GM23248 (cell line): ENCODE measurements at places on chromosomes 16 and 17.

DNA sequence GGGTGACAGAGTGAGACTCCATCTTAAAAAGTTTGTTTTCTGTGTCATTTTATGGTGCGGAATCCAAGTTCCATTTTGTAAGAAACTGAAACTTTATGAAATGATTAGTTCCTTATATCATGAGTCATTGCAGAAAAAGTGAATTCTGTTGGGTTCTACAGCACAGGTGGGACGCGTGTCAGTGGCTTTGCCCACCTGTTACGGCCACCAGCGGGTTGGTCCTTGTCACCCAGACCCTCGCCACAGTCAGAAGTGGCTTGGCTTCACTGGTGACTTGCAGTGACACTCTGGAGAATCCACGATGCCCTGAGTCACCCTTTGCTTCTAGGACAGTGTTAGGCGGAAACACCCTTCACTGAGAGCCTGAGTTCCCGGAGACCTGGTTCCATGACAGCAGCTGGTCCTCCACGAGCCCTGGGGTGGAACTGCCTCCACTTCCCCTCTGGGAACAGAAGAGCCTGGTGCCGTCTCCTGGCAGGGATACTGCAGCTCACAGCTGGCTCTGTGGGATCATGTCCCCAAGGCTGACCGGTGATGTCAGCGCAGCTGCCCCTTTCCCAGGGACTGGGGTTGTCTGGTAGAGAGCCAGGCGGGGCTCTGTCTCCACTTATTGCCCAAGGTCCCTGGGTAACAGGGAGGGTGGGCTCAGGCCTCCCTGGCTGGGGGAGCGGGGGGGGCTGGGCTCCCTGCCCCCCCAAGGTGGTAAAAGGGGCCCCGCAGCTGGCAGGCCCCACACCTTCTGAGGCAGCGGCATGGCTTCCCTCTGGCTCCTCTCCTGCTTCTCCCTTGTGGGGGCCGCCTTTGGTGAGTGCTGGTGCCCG, at the start of gene CTRB1:
Gene CTRB1 (plus strand): TSS at position 733 of the 821 bp plus-strand sequence. CDS start 20 bp downstream, at position 753.
- no peak for DNase-seq

DNA sequence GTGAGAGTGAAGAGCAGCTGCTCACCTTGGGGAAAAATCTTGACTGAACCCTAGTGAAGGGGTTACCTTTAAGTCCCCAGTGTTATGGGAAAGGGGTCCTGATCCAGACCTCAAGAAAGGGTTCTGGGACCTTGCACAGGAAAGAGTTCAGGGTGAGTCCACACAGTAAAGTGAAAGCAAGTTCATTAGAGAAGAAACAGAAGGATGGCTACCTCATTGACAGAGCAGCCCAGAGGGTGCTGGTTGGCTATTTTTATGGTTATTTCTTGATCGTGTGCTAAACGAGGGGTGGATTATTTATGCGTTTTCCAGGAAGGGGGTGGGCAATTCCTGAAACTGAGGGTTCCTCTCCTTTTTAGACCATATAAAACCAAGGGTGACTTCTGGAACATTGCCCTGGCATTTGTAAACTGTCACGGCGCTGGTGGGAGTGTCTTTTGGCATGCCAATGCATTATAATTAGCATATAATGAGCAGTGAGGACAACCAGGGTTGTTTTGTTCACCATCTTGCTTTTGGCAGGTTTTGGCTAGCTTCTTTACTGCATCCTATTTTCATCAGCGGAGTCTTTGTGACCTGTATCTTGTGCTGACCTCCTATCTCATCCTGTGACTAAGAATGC, 58.4 kb downstream of the SMPD3 start:
- DNase-seq: no peak

- no peak for DNase-seq
Observed at GRCh38 chr16:3732171-3732570, 14.8 kb upstream of the TRAP1 start.

GRCh38 chr16:47927330-47927729, 228.5 kb downstream of the ABCC12 start:
- DNase-seq: peak; percentile 28

GRCh38 chr16:9238346-9238745, 146.9 kb downstream of the HAPSTR1 start:
- DNase-seq: no peak

DNA sequence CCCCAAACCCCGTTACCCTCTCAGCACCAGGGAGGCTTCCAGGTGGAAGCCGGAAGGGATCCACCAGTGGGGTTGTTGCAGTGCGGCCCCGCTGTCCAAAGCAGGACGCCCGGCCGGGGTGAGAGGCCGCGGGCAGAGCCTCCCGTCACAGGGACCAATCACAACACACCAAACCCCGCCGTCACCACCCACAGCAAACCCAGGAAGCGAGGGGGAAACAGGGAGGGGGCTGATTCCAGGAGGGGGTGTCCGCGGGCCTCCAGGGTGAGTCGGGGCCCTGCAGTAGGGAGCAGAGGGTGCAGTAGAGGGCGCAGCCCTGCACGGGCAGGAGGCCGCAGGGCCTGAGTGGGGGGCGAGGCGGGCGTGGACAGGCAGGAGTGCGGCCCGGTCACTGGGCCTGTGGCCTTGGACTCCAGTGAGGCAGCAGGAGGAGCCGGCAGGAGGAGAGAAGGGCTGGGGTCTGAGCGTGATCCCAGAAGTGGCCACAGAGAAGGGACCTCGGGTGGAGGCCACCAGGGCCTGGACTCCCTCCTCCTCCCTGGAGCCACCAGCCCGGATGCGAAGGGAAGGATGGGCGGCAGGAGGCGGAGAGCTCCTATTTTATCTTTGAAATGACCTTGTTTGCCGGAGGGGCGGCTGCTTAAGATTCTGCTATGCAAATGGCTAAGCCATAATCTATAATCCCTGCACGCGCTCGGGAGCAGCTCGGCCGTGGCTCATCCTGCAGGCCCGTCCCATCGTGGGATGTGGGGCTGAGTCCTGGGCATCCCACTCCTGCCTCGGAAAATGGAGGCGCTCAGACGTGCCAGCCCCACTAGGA, 41.5 kb downstream of the ZFPM1 start:
- no peak for DNase-seq

DNA sequence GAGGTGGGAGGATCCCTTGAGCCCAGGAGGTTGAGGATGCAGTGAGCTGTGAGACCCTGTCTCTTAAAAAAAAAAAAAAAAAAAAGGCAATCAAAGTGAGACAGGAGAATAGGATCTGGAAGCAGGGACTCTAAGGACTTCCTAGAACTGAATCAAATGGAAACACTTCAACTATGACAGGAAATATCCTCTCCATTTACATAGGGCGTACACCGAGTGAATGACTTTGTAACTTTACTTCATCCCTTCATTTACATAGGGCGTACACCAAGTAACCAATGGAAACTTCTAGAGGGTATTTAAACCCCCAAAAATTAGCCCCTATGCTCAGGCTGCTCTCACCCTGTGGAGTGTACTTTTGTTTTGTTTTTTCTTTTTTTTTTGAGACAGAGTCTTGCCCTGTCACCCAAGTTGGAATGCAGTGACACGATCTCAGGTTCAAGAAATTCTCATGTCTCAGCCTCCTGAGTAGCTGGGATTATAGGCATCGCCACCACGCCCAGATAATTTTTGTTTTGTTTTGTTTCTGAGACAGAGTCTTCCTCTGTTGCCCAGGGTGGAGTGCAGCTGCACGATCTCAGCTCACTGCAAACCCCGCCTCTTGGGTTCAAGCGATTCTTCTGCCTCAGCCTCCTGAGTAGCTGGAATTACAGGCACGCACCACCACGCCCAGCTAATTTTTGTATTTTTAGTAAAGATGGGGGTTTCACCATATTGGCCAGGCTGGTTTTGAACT, 9.6 kb upstream of the PRPSAP1 start:
- DNase-seq: no peak

DNA sequence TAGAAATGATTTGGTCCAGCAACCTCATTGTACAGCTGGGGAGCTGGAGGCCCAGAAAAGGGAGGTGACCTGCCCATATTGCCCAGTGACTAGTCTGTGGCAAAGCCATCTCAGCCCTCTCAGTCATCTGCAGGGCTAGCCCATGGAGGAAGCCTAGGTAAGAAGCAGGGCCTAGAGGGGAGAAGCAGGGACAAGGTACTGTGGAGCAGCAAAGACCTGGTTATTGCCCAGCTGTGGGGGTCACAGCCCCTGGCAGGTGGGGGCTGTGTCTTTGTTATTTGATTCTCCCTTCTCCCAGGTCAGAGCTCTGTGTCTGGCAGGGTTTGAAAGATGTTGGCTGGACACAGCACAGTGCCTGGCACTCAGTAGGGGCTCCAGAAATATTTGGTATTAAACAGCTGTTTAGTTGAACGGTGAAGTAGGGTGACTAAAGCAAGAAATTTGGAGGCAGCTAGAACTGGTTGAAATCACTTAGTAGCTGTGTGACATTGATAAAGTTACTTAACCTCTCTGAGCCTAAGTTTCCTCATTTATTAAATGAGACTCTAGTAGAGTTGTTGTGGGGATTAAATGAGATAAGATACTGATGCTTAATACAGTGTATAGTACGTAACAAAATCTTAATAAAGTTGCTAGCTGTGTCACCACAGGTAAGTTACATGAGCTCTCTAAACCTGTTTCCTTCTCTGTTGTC, 17.3 kb downstream of the CCR7 start:
- DNase-seq: no peak

DNA sequence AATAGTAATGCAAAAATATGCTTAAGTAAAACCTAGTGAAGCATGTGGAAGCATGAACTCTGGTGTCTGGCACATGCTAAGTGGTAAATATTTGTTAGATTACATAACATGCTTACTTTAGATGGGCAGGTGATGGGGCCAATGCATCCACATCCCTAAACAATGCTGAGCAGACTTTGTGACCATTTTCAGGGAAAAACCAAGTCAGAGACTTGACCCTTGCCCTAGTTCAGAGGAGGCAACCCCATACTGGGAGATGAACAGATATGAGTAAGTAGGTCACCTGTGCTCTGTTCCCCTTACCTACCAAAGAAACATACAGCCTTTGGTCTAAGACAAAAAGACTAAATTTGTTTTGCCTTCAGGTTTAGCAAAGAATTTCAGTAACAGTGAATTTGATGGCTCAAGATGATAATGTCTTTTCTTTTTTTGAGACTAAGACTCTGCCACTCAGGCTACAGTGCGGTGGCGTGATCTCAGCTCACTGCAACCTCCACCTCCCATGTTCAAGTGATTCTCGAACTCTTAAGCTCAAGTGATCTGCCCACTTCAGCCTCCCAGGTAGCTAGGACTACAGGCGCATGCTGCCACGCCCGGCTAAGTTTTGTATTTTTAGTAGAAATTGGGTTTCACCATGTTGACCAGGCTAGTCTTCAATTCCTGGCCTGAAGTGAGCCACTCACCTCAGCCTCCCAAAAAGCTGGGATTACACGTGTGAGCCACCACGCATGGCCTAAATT, 91.4 kb downstream of the HIC1 start:
- DNase-seq: no peak

DNA sequence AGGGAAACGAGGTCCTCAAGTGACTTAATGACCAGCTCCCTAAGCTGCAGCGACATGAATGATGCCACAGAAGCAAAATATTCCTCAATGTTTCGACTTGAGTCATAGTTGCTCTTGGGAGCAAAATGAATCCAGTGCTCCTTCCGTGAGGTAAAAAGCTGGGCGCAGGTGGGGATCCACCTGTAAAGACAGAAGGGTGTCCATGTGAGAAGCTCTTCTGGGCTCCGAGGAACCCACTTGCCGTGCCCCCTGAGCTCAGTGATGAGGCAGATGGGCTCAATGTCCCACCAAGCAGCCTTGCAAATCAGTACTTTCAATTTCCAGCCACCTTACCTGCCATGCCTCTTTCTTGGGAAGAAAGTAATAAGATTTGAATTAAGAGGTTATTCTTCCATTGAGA, 25.5 kb downstream of the DNAH3 start:
- DNase-seq: no peak

DNA sequence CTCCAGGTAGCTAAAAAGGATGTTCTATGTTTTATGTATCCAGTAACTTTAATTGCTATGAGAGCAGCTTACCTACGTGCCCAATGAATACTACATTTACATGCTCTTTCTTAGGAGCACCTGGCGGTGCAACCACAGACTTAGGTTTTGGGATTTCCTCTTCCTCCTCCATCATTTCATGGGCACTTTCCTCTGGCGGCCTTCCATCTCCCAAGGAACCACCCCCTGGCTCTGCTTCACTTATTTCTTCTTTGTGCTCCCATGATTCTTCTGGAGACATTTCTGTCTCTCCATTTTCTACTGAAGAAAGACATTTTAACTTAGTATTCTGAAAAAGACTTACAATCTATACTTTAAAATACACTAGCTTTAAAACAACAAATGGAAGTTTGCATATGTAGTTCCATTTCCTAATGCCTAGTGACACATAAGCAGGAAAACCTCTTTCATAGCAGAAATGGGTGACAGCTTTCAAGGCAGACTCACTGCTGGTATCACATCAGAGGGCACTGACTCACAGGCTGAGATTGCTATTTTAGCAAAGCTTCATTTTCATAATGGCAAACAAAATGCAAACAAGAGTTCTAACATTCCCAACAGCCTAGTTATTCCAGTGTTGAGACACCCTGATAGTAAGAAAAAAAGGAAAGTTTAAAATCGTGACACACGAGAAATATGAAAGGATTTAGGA, 19.1 kb downstream of the GSPT1 start:
- DNase-seq: peak; percentile 93

DNA sequence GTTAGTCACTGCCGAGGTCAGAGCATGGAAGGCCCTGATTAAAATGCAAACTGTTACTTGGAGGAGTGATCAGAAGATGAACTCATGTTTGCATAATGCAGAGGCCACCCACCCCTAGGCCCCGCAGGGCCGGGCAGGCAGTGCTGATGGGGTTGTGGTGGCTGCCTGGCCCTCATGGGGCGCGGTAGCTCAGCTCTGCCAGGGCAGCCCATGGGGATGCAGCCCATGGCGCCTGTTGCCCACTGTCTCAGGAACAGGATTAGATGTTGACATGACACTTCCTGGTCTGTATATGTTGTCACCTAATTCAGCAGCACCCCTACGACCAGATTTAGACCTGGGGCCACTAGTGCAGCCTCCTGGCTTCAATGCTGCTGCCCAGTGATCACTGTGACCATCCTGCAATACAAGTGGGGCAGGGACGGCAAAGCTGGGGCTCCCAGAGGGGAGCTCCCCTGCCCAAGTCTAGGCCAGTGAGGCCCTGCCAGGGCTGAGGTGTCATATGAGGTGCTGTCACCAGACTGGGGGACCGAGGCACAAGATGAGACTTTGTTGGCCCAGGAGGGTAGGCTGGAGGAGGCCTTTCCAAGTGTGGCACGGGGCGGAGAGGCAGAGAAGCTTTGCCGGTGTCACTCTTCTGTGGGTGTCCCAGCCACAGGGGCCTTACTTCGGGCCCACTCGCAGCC, 49.1 kb downstream of the RAI1 start:
- DNase-seq: no peak

- no peak for DNase-seq
Observed at GRCh38 chr16:80681436-80681835, 123.0 kb downstream of the CDYL2 start.

DNA sequence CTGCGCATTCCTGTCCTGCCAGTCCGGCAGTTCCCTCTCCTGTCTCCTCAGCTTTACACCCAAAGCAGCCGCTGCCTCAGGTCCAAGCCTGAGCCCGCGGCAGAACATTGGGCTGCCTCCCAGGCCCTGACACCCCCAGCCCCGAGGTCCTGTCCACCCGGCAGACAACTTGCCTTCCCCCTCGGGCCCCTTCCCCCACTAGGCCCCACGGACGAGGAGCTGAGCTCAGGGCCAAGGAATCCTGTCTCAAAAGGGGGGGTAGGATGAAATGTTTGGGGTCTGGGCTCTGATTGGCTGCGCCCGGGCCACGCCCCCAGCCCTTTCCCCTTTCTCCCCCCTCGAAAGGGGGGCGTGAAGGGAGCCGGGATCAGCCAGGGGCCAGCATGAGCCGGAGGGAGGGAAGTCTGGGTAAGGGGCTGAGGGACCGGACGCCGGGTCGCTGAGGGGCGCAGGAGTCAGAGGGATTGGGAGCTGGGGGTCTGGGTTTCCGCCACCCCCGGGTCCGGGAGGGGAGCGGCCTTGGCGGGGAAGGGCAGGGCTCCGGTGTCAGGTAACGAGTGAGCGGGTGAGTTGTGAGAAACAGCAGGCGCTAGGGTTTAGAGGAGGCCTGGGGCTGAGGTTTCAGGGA, at the start of gene CTF1:
Gene CTF1 (plus strand): TSS at position 354 of the 628 bp plus-strand sequence. CDS start 30 bp downstream, at position 384.
- DNase-seq: peak; percentile 85
